M059J (cell line): ENCODE measurements at places on chromosomes 13 and 19.
A peak's percentile ranks its signal among the peaks of the same experiment; 100 is the strongest.

GRCh38 chr13:91891141-91891540 is 492.7 kb downstream of the GPC5 start:
- DNase-seq: no peak

GRCh38 chr19:45973553-45974338 is at the start of gene NOVA2:
Gene NOVA2 (minus strand): TSS chr19:45973865. CDS start chr19:45973351, 514 bp downstream.
- peak; percentile 67 for DNase-seq

- DNase-seq: no peak
Measured at GRCh38 chr13:20501120-20501519, 24.5 kb downstream of the CRYL1 start.

DNA sequence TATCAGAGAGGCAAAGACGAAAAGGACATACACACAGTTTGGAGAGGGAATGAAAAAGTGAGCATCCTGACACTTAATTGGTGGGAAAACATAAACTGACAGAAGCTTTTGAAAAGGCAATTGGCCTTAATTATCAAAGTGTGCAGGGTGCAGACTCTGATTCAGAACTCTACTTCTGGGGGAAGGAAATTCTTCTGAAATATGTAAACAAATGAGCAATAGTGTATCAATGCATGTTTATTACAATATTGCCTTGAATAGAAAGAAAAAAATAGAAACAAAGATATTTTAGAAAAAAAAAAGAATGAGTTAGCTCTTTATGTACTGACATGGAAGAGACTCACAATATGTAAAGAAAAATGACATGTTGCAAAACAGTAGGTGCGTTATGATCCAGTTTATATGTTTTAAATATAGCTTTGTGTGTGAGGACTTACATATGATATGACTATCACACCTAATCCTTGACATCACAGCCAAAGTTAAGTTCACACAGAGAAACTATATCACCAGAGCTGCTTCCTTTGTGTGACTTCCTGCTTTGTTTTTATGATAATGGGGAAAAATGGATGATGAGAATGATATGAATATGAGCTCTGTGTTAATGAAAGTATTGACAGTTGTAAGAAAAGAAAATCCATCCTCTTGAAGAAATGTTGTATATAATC is 182.4 kb downstream of the KCTD12 start:
- DNase-seq: no peak

DNA sequence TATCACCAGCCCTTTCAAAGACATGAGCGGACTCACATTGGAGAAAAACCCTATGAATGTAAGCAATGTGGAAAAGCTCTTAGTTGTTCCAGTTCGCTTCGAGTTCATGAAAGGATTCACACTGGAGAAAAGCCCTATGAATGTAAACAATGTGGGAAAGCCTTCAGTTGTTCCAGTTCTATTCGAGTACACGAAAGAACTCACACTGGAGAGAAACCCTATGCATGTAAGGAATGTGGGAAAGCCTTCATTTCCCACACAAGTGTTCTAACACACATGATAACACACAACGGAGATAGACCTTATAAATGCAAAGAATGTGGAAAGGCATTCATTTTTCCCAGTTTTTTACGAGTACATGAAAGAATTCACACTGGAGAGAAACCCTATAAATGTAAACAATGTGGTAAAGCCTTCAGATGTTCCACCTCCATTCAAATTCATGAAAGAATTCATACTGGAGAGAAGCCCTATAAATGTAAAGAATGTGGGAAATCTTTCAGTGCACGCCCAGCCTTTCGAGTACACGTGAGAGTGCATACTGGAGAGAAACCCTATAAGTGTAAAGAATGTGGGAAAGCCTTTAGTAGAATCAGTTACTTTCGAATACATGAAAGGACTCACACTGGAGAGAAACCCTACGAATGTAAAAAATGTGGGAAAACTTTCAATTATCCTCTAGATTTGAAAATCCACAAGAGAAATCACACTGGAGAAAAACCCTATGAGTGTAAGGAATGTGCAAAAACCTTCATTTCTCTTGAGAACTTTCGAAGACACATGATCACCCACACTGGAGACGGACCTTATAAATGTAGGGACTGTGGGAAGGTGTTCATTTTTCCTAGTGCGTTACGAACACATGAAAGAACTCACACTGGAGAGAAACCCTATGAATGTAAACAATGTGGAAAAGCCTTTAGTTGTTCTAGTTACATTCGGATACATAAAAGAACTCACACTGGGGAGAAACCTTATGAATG is 17.6 kb downstream of the ZNF791 start:
- DNase-seq: peak; percentile 45

DNA sequence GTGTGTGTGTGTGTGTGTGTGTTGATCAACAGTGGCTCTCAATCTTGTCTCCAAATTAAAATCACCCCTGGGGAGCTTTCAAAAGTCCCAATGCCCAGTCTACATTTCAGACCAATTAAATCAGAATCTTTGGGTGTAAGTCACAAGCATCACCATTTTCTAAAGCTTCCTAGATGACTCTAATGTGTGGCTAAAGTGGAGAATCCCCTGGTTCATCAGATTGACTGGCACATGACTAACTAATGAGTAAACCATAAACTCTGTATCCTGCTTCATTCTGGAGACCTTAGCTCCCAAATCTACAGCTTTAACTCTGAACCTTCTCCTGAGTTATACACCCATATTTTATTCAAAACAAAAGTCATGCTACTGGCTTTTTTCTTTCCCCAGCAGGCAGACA is 131.3 kb downstream of the SUCLA2 start:
- peak; percentile 54 for DNase-seq

GRCh38 chr13:47409778-47410177 is 512.9 kb upstream of the HTR2A start:
- peak; percentile 45 for DNase-seq

DNA sequence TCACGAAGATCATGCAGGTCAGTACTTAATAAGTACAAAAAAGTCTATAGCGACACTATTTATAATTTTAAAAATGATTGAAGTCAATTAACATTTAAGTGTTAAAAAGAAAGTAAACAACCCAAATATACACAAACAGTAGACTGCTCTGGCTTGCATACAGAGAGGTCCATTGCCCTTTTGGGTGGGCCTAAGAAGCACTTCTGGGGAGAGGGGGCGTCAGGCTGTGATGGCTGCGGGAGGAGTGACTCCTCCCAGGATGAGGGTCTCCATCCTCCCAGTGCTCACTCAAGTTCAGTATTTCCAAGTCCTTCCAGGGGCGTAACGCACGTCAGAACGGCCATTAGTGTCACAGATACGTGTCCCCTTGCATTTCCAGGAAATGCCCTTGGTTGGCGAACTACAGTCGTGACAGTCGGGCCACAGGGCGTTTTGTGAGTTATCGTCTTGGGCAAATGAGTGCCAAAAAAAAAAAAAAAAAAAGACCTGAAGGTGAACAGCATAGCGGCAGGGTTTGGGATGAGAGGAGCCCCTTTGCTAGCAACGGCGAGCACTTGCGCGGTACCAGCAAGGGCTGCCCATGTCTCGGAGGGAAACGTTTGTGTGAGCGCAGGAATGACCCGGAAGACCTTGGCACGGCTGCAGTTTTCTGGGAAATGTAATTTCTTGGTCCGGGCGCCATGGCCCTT is at the start of gene SCGB2B2:
TSS of gene SCGB2B2 (minus strand) at position 463 of the 689 bp plus-strand sequence. CDS start 82,596 bp downstream, outside the sequence.
- no peak for DNase-seq

- no peak for DNase-seq
Measured at GRCh38 chr13:19767966-19768365, 14.8 kb downstream of the PSPC1 start.
